ENCODE measurements at places on chromosomes 6 and 20.
A peak's percentile ranks its signal among the peaks of the same experiment; 100 is the strongest.

GRCh38 chr6:106085984-106086813, at the start of gene PRDM1:
TSS of gene PRDM1 (plus strand) at chr6:106086336. CDS start at chr6:106086554, 218 bp downstream.
- DNase-seq: peak; percentile 51

DNA sequence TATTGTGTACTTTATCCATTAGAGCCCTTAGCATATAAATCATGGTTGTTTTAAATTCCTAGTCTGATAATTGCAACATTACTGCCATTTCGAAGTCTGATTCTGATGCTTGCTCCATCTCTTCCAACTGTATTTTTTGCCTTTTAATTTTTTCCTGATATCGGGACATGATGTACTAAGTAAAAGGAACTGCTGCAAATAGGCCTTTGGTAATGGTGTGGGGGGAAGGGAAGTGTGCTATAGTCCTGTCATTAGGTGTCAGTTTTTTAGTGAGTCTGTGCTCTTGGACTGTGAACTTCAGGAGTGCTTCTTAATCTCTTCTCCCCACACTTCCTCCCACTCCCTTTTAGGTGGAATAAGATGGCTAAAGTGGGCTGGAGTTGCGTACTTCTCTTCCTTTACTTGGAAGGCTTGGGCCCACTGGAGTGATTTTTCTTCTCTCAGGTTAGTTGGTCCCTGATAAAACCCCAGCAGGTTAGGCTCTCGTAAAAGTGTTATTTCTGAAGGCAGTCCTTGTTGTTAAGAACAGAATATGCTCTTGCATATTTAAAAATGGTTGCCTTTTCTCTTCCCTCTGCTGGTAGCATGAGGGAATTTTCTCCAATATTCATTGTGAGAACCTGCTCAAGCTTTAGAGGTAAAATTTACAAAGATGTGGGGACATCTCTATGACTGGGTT, 18.1 kb downstream of the STXBP5 start:
- no peak for DNase-seq

GRCh38 chr6:97195117-97195516, 87.9 kb downstream of the MMS22L start:
- DNase-seq: no peak

GRCh38 chr20:44683263-44684046, 31.7 kb upstream of the CCN5 start:
- DNase-seq: peak; percentile 65

GRCh38 chr6:142605922-142606485, 304.2 kb downstream of the ADGRG6 start:
- no peak for DNase-seq

GRCh38 chr6:100088009-100088408, 94.0 kb upstream of the MCHR2 start:
- DNase-seq: no peak

GRCh38 chr20:44291754-44292153, 19.2 kb downstream of the FITM2 start:
- no peak for DNase-seq

DNA sequence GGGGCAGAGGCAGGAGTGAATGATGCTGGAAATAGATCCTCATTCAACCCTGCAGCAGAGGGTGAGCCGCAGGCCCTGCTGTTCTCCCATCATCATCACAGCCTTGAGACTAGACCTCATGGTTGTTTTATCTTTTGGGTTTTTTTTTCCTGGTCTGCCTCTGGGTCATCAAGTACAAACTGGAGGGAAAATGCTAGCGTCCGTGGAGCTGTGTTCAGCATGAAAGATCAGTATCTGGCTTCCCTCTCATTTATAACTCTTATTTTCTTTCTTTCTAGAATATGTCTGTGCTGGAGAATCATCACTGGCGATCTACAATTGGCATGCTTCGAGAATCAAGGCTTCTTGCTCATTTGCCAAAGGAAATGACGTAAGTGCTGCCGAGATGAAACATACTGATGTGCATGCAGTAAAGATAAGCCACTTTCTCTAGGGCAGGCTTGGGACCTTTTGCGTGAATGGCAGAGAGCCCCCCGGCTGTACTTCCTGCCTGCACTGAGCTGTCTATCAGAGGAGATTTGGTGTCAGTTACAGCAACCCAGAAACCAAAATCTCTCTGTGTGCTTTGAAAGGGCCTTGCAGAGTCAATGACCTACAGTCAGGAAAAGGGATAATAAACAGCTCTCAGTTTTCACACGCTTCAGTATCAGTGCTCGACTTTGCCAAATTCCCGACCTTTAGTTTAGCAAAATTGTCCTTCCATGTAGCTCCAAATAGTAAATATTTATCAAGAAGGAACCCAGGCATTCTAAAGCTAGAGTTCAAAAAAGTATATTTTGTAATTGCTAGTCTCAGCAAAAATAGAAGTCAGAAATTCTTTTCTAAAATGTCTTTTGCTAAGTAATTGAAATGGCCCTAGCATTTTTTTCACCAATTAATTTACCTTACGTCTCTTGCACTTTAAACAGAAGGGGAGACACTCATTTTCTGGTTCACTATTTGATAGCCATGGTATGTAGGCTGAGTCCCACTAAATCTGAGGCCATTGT, 76.3 kb downstream of the MTFR2 start:
- no peak for DNase-seq

DNA sequence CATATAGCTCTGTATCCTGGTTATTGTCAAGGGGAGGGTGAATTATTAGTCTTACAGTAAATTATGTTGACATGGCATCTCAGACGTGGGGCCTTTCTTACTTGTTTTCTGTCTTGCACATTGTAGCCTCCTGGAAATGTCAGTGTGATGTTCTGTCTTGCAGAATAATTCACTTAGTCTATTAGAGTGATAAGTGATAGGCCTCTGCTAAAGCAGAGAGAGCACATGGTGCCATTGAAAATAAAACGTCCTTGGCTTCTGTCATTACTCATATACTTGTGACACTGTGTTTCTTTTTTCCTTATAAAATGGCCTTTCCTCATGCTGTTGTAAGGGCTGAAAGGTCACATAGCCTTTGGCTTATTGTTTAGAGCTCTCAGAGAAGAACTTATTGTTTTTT, 531.0 kb downstream of the EPM2A start:
- DNase-seq: no peak

- DNase-seq: no peak
Measured at GRCh38 chr6:122806291-122806690, 17.2 kb downstream of the SMPDL3A start.

GRCh38 chr6:53009056-53009455, 14.0 kb upstream of the GSTA4 start:
- no peak for DNase-seq

- no peak for DNase-seq
Measured at GRCh38 chr20:32567384-32568178, 17.6 kb downstream of the NOL4L start.

GRCh38 chr6:139452148-139452876, 77.9 kb upstream of the CITED2 start:
- DNase-seq: no peak

- no peak for DNase-seq
Measured at GRCh38 chr20:19211661-19212468, 577 bp upstream of the SLC24A3 start.

DNA sequence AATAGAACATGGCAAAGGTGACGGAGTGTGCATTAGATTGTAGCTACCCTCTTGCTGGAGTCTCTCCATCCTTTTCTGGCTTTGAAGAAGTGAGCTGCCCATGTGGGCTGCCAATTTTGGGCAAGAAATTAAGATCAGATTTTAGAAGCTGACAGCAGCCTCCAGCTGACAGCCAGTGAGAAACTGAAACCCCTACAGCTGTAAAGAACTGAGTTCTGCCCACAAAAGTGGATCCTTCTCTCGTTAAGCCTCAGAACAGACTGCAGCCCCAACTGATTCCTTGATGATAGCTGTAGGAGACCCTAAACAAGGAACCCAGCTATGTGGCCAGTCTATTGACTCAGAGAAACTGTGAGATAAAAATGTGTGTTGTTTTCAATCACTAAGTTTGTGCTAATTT, 134.1 kb downstream of the CD109 start:
- no peak for DNase-seq

All from stimulated activated CD4-positive, alpha-beta T cell treated with anti-CD3 and anti-CD28 coated beads, TNF-alpha, amount 100 ng/mL, for 24 hours (primary cell).